ENCODE measurements at places on chromosomes 4 and X.

DNA sequence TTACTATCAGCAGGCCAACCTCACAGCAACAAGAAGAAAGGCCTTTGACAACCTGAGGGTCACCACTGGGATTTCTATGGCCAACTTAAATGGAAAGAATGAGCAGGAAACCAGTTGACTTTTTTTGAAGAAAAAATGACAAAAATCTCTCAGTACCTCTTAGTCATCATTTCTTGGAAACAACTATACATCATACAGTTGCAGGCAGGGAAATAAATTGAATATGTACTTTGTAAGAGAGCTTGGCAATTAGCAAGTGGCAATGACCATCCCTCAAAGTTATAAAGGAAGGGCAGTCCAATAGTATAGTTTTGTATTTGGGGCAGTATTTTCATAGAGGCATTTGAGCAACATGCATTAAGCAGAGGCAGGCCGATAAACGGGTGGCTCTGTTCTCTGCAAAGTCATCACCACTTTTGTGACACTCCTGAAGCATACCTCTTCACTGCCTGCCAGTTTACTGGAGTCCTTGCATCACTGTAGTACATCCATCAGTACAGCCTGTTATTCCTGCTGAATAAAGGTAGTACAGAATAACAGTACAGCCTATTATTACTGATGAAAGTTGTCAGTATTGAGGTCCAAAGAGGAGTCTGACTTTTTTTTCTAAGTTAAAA is 83.3 kb upstream of the AMELX start:
- DNase-seq, result no peak

DNA sequence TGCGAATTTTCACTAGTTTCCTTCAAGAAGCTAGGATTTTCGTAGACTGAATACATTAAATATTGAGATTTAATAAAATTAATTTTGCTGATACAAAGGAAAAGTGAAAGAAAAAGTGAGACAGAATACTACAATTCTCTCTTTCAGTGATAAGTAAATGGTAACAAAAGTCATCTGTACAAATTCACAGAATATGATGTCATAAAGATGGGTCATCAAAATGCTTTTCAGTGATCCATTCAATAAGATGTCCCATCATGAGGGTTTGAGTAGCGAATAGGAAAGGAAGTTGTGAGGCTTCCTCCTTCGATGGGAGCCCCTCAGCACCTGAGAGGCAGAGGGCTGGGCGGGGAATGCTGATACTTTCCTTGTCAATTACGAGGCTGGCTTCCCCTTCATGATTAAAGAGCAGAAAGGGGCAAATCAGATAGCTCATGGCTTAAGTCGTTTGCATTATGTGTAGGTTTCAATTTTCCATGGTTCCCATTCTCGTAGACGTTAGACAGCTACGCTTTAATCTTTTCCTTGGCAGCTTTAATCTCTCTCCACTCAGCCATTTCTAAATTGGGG is 108.8 kb upstream of the SORBS2 start:
- no peak for DNase-seq

- DNase-seq, result no peak
Observed at GRCh38 chr4:157907226-157907946, 265.4 kb downstream of the GASK1B start.

GRCh38 chr4:186633844-186634243 is 78.5 kb upstream of the MTNR1A start:
- DNase-seq, result no peak

- no peak for DNase-seq
Observed at GRCh38 chrX:10045327-10046000, 78.3 kb downstream of the CLDN34 start.

DNA sequence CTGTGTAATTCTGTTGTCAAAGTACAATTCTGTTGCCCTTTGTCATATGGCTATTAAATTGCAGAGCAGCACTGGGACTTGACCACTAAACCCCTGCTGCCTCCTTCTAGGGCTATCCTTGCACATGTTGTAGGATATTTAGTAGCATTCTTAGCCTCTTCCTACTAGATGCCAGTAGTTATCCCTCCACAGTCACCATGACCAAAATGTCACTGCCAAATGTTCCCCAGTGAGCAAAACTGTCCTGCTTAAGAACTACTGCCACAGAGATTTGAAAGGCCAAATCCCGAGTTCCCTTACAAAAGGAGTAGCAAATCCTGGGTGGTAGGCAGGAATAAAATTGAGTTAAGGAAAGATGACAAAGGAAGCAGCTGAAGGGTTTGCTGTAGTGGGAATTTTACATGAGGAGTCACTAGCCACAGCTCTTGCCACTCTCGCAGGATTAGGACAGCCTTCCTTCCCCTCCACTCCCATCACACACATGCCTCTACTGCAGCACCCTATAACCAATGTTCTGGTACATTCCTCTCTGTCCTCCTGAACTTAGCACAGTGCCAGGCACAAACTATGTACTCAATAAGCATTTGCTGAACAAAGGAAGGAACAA is 8.4 kb downstream of the APBB2 start:
- no peak for DNase-seq

DNA sequence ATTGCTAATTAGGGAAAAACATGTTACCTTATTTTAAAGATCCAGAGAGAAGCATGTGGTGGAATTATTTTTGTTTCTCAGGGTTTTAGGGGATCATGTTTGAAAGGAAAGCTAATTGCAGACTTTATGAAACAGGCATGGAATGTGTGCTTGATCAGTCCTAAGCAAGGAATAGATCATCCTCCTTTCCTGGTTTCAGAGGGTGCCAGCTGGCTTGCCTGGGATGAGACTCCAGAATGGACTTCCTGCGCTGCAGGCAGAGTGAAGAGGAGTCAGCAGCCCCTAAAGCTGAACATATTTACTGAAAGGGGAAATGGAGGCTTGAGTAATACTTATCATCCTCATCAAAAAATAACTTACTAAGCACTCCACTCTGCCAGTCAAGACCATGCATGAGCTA is 13.3 kb downstream of the FGF5 start:
- DNase-seq, result no peak

GRCh38 chr4:52714597-52715254 is 36.5 kb downstream of the ERVMER34-1 start:
- no peak for DNase-seq

DNA sequence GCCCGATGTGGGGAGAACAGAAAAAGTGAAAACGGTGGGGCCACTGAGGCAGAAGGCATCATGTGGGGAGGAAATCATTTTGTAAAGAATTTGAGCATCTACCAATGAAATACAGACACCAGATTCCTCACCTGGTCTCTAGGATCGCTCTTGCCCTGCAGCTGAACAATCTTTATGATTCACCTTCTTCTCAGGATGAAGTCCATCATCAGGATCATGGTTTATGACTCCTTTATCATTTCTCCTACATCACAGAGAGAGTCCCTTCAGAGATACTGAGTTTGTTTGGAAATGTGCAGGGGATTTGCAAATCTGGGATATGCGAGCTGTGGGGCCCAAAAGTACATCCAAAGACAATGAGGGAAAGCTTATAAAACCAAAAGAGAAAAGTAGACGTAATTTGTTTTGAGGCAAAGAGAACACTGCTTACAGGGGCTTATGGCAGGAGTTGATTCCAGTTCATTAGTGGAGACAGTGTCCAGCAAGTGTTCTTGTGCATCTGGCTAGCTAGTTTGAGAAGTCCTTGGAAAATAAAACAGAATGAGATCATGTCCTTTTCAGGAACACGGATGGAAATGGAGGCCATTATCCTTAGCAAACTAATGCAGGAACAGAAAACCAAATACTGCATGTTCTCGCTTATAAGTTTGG is 15.3 kb upstream of the ANXA5 start:
- no peak for DNase-seq

DNA sequence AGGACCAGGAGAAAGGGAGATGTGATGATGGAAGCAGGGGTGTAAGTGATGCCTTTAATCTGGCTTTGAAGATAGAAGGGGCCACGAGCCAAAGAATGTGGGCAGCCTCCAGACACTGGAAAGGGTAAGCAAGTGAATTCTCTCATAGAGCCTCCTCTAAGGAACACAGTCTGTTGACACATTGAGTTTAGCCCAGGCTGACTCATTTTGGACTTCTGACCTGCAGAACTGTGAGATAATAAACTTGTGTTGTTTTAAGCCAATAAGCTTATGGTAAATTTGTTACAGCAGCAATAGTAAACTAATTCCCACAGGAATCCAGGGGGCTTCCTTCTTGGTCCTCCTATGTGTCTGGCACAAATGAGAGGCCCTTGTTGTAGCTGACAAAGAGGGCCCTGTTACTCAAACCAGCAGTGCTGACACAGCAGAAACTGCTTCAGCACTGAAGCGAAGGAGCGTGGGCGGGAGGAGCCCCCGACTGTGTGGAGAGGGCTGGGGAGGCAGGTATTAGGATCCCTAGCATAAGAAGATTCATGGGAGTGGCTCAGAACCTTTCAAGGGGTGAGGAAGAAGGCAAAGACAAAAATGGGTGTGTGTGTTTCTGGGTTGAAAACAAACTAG is 268.7 kb downstream of the NR3C2 start:
- no peak for DNase-seq

GRCh38 chr4:190015538-190016368 is 11.3 kb downstream of the FRG2 start:
- DNase-seq, result no peak

- no peak for DNase-seq
Observed at GRCh38 chr4:188955066-188955465, 815.8 kb downstream of the TRIML1 start.

DNA sequence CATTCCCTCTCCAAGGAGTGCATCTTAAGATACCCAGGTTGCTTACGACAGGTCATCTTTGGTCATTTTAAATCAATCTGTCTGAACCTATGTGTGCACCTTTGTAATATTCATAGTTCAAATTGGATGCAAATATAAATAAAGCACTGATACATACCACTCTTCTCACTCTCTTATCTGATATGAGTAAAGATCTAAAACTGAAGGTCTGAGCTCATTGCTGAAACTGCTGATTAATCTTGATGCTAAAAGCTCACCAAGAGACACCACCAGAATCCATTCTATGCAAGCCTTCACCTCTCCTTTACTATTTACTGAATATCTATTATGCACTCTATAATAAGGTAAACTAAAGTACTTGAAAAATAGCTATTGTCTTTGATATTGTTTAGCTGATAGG is 16.6 kb downstream of the HSD17B13 start:
- no peak for DNase-seq

DNA sequence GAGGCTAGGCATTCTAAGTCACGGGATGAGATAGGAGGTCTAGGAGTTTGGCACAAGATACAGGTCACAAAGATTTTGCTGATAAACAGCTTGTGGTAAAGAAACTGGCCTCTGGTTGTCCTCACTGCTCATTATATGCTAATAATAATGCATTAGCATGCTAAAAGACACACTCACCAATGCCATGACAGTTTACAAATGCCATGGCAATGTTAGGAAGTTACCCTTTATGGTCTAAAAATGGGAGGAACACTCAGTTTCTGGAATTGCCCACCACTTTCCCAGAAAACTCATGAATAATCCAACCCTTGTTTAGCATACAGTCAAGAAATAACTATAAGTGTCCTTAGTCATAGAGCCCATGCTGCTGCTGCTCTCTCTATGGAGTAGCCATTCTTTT is 286.9 kb downstream of the ZNF674 start:
- no peak for DNase-seq
